ENCODE measurements at places on chromosomes 4 and X. TPM values are rescaled to one million over a fixed set of nuclear protein-coding genes. Genes with fewer than 3 reads are reported as not detected.

DNA sequence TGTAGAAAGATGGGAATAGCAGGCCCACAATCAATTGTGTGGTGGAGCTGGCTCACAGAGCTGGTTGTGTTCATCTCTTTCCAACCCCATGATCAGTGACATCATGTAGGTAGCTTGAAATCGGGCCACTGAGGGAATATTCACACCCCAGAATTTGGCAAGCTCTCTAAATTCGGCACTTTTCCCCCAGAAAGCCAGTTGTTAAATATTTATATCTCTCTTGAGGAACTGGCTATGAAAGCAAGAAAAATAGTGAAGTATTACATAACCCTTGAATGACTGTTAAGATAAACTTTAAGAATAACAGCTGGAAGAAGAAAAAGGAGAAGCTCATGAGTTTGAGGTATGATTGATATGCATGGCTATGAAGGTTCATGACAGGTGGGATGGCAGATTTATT, 38.9 kb downstream of the GPRIN3 start:
- DNase-seq = no peak

Gene SCRG1
- 1.4 TPM for total RNA-seq

Gene GPC4
- 7.8 TPM for total RNA-seq

DNA sequence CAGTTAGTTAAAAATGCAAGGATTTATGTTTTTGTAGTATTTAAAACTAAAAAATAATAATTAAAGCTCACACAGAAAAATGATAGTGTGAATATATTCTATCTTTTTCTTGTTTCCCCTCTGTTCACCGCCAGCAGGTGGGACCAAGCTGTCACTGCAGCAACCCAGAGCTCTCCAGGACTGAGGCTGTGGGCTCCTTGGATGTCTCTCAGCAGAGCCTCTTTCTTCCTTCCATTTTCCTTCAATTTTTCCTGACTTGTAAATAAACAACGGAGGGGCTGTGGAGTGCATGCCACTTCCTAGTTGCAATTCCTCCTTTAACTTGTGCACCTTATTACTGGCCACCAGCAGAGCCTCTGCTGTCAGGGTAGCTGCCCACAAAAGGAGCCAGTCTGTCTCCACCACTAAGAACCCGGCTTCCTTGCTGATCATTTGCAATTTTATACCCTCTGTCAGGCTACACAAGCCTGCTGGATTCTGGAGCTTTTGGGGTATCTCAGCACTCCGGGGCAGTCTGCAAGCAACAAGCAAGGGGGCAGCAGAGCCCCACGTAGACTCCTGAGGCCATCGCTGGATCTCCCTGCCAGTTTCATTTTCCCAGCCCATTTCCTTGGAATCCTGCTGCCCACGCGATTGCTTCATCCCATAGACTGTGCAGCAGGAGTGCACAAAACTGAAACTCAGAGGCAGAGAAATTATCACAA, 1467.4 kb downstream of the C4orf33 start:
- no peak for DNase-seq

GRCh38 chrX:150697641-150698040, 4.4 kb downstream of the MTMR1 start:
- DNase-seq = no peak

DNA sequence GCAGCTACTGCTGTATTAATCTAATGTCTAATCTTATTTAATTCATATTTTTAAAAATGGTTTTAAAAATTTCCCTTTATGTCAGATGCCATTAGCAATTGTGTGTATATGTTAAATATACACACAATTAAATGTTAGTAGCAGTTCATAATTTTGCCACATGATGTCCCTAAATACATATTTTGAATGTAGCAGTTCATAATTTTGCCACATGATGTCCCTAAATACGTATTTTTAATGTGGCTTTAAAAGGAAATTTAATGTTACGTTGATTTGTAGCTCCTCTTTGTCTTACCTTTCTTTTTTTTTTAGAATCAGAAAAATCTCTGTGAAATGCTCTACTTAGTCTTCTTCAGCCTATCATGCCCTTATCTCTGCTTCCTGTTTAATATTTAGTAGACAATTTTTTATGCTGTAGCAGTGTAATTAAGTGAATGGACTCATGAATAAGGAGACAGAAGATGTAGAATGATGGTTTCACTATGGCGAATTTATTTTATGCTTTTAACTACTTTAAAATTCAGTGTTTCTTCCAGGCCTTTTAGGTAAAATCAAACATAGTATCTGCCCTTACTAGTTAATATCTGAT, 26.1 kb downstream of the RBM46 start:
- no peak for DNase-seq

Gene MAGEC3
- total RNA-seq = not detected

Measured in transverse colon (tissue), 4 donors.